ENCODE measurements at places on chromosomes 3 and 15.

GRCh38 chr3:48762816-48763215 lies 45.8 kb upstream of the IP6K2 start:
- no peak for DNase-seq

DNA sequence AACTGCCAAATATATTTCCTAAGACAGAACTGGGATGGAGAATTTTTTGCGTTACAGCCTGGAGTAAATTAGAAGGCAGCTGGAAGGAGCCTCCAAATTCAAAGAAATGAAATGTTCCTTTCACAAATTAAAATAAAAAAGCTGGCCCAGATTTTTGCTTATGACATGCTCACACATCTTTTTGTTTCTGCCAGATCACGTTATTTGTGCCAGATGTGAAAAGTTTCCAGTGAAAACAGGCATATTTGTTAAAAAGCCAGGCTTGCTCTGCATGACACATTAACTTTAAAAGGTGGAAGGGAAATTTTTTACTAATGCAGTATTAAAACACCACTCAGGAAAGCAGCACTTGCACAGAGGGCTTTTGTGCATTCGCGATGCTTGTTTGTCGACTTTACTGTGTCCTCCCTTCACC lies 23.3 kb upstream of the ACKR4 start:
- DNase-seq: no peak

DNA sequence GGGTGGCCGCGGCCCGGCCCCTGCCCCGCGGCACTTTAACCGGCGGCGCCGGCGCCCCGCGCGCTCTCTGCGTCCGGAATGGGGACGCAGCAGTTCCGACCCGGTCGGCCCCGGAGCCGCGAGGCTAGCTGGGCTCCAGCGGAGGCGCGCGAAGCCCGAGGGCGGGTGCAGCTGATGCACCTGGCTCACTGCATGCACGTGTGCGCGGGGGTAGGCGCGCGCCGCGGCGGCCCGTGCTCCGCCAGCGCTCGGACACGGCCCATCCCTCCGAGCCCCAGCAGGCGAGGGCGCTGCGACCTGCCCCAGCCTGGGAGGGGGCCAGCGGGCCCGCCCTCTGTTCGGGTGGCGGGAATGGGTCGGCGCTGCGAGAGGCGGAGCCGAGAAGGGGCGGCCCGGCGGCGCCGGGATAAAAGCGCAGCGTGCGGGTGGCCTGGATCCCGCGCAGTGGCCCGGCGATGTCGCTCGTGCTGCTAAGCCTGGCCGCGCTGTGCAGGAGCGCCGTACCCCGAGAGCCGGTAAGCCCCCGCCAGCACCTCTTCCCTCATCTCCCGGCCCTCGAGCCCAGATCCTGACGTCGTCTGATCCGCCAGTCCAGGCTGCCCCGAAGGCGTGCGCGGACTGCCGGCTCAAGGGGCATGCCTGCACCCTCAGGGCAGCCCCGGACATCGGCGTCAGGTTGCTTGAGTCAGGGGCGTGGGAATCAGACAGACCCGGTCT lies at the start of the genes CHDH and IL17RB:
Gene CHDH, minus strand, starts transcription at position 286 of the 717 bp plus-strand sequence. CDS start 22,411 bp downstream, outside the sequence.
Gene IL17RB, plus strand, starts transcription at position 435 of the 717 bp plus-strand sequence. Its CDS starts 21 bp downstream, at position 456.
- DNase-seq: no peak

DNA sequence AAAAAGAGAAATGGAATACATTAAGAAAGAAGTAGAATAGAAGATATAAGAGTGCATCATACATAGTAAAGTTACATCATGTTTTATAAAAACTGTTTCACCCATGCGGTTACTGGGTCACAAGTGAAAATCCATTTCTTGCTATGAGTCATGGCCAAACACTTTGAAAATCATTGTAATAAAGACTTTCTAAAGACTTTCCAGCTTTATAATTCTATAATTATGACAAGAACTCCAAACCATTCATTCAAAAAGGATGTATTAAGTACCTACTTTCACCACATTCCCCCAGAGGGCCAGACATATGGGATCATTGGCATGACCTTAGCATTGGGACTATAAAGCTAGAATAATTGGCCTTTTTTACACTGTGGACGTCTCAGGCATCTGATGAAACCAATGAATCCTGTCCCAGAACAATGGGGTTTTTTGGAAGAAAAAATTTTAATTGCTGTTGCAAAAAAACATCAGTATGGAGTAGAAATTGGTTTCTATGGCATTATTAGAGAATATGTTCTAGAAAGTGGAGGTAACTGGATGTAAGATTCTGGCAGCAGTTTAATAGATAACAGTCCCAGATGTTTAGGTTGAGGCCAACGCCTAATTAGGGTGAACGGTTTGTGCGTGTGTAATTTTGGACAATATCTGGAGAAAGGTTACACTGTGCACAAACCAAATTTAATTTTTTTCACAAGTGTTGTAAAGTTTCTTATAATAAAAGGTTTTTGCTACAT lies 3.3 kb upstream of the SKIC8 start:
- DNase-seq: no peak

- DNase-seq: no peak
Observed at GRCh38 chr3:156256945-156257344, 136.6 kb downstream of the KCNAB1 start.

DNA sequence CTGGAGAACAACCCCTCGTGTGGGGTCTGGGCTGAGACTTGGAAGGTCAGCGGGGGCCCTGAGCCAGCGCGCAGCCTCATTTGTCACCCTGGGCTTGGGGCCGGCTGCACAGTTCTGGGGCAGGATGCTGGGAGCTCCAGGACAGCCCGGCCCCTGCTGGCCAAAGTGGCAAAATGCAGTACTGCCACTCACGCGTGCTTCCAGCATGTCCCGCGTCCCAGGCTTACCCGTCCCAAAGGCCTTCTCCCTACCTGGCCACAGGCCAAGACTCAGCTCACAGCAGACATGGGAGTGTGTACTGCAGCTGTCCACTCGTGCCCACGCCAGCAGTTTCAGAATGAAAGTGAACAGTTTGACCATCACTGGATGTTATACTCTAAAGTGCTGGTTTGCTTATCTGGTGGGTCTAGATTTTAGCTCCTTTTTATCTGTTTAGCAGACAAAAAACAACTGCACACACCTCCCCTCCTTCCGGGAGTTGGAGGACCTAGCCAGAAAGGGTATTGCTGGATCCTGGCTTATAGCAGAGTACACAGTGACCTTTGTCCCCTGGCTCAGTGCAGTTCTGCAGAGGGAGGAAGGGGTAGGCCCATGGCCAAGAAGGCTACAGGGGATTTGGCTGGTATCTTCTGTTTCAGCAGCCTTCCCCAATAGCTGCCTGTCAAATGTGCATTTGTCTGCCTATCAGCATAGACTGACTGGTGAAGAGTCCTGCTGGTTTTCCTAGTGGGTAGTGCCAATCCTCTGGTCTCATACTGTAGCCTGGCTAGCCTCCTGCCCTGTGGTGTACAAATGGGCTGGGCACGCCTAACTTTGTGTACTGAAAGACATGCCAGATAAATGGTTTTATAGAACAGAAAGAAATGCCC lies 23.2 kb upstream of the IP6K2 start:
- no peak for DNase-seq

- DNase-seq: no peak
Observed at GRCh38 chr3:115666920-115667737, 43.8 kb downstream of the GAP43 start.

GRCh38 chr15:43390723-43391122 lies 19.8 kb downstream of the TUBGCP4 start:
- no peak for DNase-seq

GRCh38 chr3:193656445-193656844 lies 63.4 kb downstream of the OPA1 start:
- no peak for DNase-seq

GRCh38 chr15:73927003-73927475 lies 777 bp downstream of the LOXL1 start:
- DNase-seq: no peak

DNA sequence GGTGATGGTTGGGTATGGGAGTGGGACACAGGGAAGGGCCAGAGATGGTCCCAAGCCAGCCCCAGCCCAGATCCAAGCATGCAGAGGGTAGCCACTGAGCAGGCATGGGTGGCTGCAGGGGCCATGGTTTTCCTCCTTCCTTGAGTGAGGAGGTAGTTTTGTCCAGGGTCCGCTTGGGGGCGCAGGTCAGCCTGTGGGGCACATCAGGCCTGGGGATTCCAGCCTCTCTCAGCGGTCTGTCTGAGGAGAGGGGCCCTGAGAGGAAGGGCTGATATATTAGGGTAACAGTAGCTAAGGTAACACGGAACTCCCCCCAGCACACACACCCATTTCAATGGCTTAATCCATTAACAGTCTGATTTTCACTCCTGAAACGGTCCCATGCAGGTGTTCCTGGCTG lies 22.7 kb upstream of the LCTL start:
- no peak for DNase-seq

DNA sequence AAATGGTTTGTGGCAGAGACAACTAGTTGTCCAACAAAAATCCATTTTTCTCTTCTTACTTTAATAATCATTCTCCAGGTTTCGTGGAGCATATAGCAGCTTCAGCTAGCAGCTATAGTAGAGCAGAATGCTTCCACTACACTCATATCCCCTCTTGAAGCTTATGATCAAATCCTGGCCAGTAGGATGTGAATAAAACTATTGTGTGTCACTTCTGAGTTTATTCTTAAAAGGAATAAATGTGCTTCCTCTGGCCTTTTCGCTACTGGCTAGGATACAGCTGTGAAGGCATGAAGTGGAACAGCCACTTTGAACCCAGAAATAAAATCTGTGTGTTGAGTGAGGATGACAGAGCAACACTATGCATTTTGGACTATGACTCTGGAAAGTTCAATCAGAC lies 7.8 kb upstream of the CPOX start:
- no peak for DNase-seq

DNA sequence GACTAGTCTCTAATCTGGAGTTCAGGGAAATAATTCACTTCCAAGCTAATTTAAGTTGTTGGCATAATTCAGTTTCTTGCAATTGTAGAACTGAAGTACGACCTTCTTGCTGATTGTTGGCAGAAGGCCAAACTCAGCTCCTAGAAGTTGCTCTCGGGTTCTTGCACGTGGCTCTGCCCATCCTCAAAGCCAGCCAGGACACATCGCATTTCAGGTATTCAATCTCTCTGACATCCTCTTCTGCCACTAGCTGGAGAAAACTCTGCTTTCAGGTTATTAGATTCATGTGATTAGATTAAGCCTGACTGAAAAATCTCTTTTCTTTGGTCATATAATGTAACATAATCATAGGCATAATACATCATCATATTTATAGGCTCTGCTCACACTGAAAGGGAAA lies 362.0 kb downstream of the ZPLD1 start:
- no peak for DNase-seq

GRCh38 chr3:183081459-183082183 lies 17.7 kb downstream of the MCCC1 start:
- no peak for DNase-seq

DNA sequence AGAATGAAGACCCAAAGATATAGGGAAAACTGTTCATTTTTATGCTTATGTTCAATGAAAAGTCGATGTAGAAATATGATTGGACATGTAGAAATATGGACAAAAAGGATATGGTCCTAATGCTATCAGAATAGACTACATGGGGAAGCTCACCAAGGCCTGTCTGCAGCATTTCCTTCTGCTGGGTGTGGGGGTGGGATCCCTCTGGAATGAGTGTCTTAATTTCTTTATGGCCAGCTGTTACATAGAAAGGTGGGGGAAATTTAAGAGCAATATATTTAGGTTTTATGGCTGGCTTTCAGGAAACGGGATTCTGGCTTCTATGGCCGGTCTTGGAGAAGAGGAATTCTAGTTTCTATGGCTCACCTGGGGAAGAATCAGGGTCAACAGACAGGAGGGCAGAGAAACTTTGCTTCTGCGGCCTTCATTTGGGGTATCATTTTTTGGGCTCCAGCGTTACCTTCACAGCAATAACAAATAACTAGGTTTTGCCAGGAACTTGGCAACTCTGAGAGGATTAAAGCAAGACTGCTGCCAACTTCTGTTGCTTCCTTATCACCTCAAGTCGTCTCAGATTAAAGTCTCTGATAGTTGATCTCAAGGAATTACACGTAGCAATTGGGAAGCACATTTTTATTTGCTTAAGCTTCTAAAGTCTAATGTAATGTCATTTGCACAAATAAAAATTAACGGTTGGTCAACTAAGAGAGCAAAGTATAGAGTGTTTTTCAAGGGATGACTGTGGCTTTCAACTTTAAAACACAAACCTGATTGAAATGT lies 57.0 kb upstream of the GATM start:
- DNase-seq: no peak

DNA sequence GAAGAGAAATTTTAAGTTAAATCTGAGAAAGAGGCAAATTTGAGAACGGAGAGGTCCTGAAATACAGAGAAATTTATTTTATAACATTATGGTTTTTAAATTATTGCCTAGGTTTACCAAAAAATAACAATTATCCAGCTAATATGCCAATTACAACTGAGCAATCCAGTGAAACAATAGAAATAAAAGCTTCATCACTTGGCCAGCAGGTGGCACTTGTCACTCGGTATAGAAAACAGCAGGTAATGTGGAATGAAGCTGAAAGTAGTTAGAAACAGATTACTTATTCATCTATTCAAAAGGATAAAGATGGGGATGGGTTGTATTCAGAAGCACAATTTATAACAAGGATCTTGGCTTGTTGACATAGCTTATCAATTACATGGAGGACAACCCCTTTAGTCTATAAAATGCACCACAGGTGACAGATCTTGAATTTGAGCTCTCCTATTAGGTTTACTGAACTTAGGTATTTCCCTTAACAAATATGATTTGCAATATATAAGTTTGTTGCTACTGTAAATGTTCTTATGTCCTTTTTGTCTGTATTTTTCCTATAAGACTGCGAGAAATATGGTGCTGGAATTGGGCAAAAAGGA lies 70.1 kb upstream of the GUCA1C start:
- DNase-seq: no peak

GRCh38 chr3:138971766-138972320 lies 24.8 kb downstream of the FOXL2NB start:
- DNase-seq: no peak

GRCh38 chr15:65307978-65308377 lies 3.5 kb downstream of the RNU5B-1 start:
- no peak for DNase-seq

DNA sequence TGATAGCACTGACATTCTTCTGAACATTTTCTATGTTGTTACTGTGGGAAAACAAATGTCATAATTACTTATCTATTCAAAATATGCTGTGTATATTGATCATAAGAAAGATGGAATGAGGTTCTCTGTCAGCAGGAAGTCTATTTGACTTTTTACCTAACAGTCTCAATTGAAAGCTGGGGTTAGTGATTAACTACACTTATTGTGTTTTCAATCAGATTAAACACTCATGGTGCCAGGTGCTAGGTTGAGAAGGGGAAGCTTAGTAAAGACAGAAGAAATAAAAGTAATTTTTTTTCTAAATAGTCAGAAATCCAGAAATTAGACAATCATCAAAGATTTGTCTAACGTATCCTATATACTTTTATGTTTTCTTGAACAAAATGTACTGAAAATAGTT lies 281.0 kb upstream of the NR2E3 start:
- DNase-seq: no peak

GRCh38 chr3:182612332-182612731 lies 181.0 kb upstream of the ATP11B start:
- no peak for DNase-seq

- no peak for DNase-seq
Observed at GRCh38 chr3:177601152-177601551, 403.9 kb upstream of the TBL1XR1 start.

GRCh38 chr15:60799885-60800284 lies 320.9 kb upstream of the ICE2 start:
- no peak for DNase-seq

GRCh38 chr15:68199340-68199739 lies 5.8 kb downstream of the CALML4 start:
- no peak for DNase-seq

GRCh38 chr15:88073391-88073691 lies 183.2 kb downstream of the NTRK3 start:
- DNase-seq: no peak
